Astrocyte of the spinal cord (primary cell): ENCODE measurements at places on chromosomes 6 and 20.

DNA sequence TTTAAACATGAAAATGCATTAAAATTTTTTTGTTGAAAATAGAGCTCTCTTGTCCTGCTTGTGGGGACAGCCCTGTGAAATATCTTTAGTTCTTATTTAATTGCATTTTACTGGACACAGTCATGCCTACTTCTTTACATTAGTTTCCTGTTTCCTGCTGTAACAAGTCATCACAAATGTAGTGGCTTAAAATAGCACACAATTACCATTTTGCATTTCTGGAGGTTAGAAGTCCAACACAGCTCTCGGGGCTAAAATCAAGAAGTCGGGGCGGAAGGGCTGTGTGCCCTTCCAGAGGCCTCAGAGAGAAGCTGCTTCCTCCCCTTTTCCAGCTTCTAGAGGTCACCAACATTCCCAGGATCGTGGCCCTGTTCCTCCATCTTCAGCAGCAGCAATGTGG is 29.4 kb downstream of the PNLDC1 start:
- DNase-seq: no peak

DNA sequence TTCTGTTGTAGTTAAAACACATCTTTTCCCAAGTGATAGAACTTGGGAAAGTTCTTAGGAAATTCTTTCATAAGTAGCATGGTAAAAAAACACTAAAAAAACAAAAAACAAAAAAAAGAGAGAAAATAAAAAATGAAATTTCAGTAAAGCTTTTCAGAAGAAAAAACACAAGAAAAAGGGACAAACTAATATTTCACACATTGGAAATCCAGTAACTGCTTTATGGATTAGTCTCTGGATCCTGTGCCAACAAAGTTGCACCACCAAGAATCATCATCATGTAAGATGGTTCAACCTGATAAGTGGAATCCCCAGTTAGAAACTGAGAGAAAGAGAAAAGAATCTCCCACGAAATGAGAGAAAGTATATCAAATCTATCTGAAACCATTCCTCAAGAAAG is 144.2 kb downstream of the GMDS start:
- DNase-seq: no peak

DNA sequence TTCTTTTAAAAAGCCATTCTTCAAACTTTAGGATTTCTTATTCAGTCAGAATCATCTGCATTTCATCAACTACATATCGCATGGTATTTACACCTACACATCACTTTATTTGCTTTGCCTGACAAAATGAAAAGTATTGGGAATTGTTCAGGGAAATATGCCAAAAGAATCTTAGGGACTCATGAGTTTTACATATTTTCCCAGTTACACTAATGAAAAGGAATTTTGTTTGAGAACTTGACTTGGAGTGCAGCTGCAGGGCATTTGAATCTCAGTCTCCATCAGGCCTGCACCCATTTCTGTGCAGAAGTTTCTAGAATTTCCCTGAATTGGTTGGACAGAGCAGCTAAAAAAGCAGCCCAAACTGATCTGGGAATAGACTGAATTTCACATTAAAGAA is 65.3 kb downstream of the MTHFD1L start:
- peak; percentile 55 for DNase-seq

DNA sequence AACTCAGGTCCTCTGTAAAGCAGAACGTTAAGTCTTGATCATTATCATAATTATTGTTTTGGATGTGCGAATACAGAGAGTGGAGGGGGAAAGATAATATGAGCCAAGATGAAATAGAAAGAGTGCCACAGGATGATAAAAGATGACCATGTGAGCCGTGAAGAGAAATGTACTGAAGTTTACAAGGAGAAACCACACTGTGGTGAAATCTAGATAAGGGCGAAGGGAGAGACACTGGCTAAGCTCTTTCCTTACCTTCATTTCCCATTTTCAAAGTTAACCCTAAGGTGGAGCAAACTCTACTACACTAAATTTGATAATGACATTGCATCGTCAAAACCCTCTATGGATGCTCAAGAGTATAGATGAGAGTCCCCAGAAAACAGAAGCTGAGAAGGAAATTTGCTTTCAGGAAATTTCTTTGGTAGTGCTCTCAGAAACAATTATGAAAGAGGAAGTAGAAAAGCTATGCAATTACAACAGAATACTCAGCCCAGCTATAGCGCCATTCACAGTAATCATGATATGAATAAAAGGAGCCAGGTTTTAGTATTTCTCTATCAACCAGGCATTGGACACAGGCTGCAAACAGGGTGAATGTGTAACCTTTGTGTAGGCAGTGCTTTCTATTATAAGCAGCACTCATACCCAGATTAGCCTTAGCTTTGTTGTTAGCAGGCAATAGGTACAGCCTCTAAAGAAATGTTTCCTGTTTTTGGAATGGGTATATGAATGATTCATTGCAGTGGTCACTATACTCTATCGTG is 1080.7 kb downstream of the GRIK2 start:
- DNase-seq: no peak

DNA sequence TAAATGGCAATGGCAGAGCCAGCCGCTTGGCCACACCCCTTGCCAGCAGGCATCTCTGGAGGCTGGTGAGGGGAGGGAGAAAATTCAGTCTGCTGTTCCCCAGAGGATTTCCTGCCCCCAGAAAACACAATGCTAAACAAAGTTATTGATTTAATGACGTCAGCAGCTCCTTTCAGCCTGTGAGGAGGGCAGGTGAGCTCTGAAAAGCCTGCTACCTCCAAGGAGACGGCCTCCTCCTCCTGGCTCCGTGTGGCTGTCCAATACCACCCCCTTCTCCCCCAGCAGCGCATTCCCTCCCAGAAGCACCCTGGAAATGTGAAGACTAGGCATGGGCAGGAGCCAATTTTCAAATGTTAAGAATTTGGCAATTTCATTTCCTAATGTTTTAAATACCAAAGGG is 393.1 kb downstream of the ZFAND3 start:
- no peak for DNase-seq

DNA sequence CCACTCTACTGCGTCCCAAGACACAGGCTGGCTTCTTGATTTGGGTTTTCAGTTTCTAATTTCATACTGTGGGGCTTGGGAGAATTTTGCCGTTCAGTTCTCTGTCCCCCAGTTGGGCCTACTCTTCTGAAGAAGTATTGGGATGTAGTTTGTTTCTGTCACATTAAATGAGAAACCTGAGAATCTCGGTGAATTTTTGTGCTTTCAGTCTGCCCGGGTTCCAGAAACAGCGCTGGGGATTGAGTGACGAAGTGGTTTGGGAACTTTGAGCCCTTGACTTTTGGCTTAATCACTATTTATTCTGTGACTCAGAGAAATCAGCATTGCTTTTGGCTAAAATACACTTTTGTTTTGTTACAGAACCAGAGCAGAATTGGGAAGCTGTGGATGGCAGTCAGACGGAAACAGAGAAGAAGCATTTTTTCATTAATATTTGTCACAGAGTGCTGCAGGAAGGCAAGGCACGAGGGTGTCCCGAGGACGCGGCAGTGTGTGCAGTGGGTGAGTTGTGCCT is 74.0 kb downstream of the IGF2R start:
- DNase-seq: peak; percentile 77

DNA sequence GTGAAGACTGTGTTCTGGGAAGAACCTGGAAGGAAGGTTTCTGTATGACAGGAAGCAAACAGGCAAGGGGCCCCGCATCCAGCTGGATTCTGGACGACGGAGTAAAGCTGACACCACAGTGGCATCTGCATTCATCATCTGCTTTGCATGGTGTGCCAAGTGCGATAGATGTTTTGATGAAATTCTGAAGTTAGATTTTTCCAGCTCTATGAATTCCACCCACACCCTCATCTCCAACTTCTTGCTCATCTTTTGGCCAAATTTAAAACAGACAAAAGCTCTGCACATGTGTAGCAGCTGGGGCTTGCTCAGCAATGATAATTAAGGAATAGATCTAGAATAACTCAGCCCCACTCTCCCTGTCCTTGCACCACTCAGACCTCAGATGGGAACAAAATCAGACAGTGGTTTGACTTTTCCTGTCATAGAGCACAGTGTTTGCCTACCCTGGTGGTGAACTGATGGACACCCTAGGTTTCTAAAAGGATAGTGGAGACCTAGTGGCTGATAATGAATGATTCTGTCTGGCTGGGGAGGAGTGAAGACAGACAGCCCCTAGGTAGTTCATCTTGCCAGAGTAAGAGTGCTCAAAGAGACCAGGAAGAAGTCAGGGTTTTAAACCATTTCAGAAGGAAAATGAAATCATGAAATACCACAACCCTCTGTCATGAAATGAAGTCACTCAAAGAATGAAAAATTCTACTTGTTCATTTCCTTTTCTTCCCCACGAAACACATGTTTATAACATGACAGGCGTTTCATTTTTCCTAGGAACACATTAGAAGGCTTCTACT is 85.8 kb downstream of the BCAS1 start:
- no peak for DNase-seq

- no peak for DNase-seq
These were observed 55.0 kb downstream of the ALDH5A1 start for GRCh38 chr6:24549674-24550353.

- no peak for DNase-seq
These were observed 140.8 kb downstream of the SLC16A10 start for GRCh38 chr6:111228094-111228493.

DNA sequence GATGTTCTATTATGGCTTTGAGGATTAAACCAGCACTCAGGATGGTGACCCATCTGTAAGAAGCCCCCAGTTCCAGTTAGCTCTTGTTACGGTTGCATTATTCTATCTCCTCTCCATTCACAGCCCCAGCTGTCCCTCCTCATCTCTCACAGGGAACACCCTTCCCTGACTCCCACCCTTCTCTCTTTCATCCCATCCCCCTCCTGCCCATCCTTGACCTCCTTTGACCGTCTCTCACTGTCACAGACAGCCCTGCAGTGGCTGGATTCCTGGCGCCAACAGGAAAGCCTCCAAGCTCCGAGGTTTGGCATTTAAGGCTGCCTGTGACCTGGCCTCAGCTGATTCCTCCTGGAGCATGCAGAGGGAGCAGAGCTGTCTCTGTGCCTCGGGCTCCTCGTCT is 4.2 kb upstream of the BPIFB4 start:
- no peak for DNase-seq

GRCh38 chr6:157020881-157021343 is 243.7 kb downstream of the ARID1B start:
- no peak for DNase-seq

GRCh38 chr6:140370976-140371870 is 996.8 kb upstream of the CITED2 start:
- no peak for DNase-seq

DNA sequence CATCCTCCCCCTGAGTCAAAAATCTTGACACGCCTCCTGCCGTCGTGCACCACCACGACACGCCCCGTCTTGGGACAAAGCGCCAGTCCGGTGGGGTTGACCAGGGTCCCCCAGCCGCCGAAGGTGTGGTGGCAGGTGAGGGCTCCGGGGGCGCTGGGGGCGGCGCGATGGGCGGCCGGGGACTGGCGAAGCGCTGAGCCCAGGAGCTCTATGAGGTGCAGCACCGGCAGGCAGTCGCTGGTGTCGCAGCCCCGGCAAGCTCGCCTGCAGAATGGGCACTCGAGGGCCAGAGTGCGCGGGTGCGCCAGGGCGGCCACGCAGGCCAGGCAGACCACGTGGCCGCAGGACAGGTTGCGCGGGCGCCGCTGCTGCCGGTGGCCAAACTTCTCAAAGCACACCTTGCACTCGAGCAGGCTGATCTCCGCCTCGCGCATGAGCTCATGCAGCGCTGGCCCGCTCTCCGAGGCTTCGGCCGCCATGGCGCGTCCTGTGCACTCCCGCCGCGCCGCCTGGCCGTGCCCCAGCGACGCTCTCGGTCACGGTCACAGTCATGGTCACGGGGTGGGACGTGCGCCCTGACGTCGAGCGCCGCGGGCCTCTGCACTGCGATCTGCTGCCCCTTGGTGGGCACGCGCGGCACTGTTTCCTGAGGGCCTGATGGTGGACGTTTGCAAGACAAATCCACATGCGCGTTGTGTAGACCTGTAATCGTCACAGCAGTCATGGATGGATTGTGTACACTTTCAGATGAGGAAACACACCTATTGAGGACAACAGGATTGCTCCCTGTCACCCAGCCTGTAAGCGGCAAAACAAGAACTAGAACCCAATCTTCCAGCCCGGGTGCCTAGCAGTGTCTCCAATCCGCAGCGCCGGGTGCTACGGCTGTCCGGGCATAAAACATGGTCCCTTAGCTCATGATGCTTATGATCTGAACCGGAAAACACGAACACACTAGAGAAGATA is at the start of gene NHLRC1:
Gene NHLRC1 (minus strand): TSS at position 550 of the 966 bp plus-strand sequence. CDS start 71 bp downstream, at position 479.
- DNase-seq: peak; percentile 89

DNA sequence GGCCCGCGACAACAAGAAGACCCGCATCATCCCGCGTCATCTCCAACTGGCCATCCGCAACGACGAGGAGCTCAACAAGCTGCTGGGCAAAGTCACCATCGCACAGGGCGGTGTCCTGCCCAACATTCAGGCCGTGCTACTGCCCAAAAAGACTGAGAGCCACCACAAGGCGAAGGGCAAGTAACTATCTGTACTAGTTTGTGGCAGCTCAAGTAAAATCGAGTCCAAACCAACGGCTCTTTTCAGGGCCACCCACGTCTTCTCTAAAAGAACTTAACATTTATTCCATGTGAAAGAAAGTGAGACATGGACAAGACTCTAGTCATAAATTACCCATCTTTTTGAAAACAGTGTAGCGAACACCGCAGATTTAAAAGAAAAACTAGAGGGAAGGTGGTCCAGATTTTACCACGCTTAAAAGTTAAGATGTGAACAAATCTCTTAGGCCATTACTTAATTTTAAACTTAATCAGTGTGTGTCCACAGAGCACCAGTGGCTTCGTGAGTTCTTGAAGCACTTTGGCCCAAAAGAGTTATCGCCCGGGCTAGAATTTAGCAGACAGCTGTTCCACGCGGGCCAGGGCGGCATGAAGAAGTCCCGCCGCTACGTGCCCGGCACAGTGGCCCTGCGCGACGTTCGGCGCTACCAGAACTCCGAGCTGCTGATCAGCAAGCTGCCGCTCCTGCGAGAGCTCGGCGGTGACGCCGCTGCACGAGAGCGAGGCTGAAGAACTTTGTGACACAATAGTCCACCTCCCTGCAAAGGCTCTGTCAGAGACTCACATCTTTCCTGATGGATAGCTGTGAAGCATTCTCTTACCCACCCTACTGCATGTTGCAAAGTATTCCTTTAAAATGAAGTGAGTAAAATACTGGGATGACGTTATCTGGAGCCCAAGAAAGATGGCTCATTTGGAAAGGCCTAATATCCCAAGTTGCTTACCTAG is 113.9 kb upstream of the PRSS16 start:
- DNase-seq: peak; percentile 73

- DNase-seq: no peak
These were observed 43.0 kb downstream of the TIAM2 start for GRCh38 chr6:155038104-155038503.

DNA sequence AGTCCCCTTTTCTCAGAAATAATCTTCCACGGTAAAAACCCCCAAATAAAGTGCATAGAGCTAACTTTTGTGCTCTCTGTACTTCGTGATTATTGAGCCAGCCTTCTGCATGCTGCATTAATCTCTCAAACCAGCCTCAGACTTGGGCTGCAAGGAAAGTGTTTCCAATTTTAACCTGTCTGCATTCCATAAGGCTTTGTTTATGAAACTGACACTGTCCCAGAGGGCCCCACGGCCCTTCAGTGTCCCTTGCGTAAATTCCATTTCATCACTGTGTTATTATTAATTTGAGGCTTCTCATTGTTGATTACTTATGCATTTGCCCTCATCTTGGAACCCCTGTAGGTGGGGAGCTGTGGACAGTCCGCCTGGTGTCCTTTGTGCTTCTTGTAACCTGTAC is 15.6 kb upstream of the SNRPB2 start:
- no peak for DNase-seq
